ENCODE measurements at places on chromosomes 3 and 15. TPM values are rescaled to one million over a fixed set of nuclear protein-coding genes. Genes with fewer than 3 reads are reported as not detected.

The EPHA6 gene
- 8.3 TPM for total RNA-seq

The SPINK8 gene
- not detected for total RNA-seq

The SNX22 gene
- not detected for total RNA-seq

The POPDC2 gene
- 2.4 TPM for total RNA-seq

The USP50 gene
- total RNA-seq, result not detected

The CYFIP1 gene
- total RNA-seq, result 41.8 TPM

The WNT7A gene
- total RNA-seq, result not detected

The PDHB gene
- total RNA-seq, result 24.4 TPM

The PRTG gene
- 6.1 TPM for total RNA-seq

The ANKRD34C gene
- total RNA-seq, result not detected

The CPNE4 gene
- 0.11 TPM for total RNA-seq

The P3H2 gene
- 19.4 TPM for total RNA-seq

The ESYT3 gene
- 0.83 TPM for total RNA-seq

The RASSF1 gene
- 32.6 TPM for total RNA-seq

The CELSR3 gene
- 0.92 TPM for total RNA-seq

The LRTM1 gene
- total RNA-seq, result not detected

The IL5RA gene
- total RNA-seq, result not detected

Measured in ovary (tissue), 10 donors.